ENCODE measurements at places on chromosomes 3 and 15.
A peak's percentile ranks its signal among the peaks of the same experiment; 100 is the strongest.

- no peak for DNase-seq
These were observed 15.3 kb upstream of the SH3BP5 start for GRCh38 chr3:15347737-15348110.

GRCh38 chr3:77254967-77255831 lies 215.3 kb downstream of the ROBO2 start:
- no peak for DNase-seq

DNA sequence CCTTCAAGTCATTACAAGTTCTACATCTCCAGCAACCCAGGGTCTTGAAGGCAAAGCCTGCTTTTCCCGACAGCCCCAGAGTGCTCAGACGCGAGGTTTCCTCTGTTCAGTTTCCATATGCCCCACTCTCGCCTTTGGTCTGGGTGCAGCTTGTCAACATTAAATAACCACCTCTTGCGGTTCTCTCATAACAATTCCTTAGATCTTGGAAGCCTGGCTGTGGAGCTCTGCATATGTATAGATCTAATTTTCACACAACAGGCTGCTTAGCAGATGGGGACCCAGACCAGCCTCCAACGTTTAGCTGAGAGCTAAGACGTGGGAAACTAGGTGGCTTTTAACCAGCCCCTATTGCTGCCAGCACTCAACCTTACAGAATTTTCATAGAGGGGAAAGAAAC lies 295.5 kb downstream of the RPLP1 start:
- DNase-seq = no peak

- DNase-seq = no peak
These were observed 30.5 kb downstream of the CCDC32 start for GRCh38 chr15:40534371-40534770.

DNA sequence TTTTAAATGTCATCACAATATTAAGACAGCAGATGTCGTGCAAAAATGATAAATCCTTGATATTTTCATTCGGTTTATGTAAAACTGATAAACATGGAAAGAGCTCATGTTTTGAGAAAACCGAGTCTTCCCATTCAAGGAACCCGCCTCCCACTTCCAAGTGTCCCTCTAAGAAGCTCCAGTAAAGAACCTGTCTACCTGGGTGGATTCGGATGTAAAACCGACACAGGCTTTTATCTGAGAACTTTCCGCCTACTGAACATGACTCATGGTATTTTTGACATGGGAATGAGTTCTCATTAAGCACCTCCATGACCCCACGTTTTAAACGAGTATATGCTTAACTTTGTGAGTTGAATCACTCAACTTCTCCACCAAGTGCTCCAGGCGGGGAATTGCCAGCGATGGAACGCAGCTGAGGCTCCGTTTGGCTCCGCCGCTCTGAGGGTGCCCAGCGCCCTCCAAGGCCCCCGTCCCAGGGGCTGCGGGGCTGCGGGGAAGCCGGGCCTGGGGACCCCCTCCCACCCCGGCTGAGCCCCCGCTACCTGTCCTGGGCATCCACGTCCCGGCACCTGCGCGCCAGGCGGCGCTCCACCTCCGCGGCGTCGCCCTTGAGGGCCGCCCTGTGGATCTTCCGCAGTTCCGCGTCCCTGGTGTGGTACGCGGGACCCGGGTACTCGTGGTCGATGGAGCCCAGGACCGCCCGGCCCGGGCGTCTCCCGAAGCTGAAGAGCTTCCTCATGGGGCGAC lies 119.9 kb downstream of the LMLN start:
- peak; percentile 62 for DNase-seq

DNA sequence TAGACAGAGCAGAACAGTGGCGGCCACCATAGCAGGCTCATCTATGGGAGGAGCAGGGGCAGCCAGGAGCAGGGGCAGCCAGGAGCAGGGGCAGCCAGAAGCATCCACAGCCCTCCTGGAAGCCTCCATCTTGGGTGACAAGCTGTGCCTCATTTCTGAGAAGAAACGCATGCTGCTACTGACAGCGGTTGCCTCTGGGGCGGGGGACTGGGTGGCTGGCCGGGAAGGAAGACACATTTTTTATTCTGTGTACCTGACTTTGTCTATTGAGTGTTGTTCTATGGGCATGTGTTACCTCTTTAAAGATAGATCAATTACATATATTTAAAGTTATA lies 71.5 kb upstream of the KLF13 start:
- no peak for DNase-seq

DNA sequence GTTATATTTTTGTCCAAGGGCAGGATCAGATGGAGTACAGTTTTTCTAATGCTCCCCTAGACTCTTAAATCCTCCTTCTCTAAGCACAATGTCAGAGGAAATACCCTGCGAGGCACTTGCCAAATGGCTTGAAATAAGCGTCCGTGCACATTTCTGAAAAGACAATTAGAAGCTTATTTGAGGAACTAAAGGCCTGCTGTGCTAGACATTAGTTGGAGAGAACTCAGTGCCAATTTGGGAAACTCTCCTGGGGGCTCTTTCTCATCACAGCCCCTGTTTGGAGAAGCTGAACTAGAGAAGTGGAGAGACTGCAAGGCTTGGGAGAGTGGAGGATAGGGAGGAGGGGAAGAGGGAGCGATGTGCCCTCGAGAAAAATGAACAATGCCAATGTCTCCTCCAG lies 247.6 kb upstream of the C2CD4B start:
- no peak for DNase-seq

GRCh38 chr3:43345877-43346276 lies 59.5 kb downstream of the SNRK start:
- peak; percentile 29 for DNase-seq

DNA sequence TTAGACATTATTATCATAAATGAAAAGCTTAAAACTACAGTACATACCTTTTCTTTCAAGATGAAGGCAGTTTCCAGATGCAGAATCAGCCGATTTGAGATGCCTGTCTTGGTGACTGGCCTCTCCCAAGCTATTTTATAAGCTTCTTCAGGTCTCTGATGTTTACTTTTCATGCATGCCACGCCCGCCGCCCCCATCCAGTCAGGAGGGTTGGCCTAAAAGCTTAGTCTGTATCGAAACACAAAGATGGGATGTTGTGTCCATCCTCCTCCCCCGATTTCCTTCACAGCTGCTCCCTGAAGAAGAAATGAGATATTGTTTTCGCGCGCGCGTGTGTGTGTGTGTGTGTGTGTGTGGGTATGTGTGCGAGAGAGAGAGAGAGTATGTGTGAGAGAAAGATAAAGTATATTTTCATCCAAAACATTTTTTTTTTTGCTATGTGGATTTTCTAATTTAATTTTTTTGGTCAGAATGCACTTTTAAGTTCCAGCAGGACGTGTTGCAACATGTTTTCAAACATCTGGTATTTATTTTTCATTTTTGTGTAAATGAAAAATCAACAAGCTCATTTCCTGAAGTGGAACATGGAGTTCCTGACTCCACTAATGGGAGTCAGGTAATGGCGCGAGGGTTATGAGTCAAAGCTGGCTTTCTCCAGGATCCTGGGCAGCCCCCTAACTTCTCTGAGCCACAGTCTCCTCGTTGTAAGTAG lies at the start of gene APOD:
Gene APOD, minus strand, starts transcription at position 110 of the 712 bp plus-strand sequence. CDS start 4,479 bp downstream, outside the sequence.
- no peak for DNase-seq

- no peak for DNase-seq
These were observed 98.7 kb downstream of the PLD1 start for GRCh38 chr3:171711461-171712170.

- DNase-seq = no peak
These were observed 164.0 kb upstream of the NR2F2 start for GRCh38 chr15:96166223-96167200.

DNA sequence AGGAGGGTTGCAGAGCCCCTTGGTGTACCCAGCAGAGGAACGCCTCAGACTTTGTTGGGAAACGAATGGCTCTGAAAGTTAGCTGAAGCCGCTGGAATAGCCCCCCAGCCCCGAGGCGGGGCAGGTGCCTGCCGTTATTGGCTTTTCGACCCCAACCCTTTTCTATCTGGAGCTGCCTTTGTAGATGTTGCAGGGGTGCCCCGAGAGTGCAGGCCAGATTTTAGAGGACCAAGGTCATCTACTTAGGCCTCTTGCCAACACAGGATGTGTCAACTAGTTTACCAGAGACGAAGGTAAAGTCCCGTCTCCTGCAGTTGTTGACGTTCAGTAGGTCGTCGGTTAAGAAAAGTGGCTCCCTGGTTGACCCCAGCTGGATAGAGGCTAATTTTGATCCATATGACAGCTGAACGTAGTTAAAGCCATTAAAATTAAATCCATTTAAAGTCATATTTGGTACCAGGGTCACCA lies 579 bp upstream of the UBE3A start:
- DNase-seq = no peak

DNA sequence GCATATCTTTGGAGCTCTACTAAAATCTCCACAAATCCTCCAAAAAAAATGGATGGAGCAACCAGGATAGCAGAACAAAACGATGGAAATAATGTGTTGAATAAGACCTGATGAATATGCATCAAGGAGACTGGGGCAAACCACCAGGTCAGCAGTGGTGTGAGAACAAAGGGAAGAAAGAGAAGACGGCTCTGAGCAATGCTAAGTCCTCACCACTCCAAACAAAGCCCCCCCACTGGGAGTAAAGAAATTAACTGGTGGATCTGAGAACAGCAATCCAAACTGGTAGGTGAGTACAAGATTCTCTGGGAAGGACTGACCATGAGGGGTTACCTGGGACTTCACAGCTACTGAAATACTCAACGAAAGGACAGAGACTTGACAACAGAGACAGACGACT lies 977.3 kb downstream of the TBL1XR1 start:
- no peak for DNase-seq

DNA sequence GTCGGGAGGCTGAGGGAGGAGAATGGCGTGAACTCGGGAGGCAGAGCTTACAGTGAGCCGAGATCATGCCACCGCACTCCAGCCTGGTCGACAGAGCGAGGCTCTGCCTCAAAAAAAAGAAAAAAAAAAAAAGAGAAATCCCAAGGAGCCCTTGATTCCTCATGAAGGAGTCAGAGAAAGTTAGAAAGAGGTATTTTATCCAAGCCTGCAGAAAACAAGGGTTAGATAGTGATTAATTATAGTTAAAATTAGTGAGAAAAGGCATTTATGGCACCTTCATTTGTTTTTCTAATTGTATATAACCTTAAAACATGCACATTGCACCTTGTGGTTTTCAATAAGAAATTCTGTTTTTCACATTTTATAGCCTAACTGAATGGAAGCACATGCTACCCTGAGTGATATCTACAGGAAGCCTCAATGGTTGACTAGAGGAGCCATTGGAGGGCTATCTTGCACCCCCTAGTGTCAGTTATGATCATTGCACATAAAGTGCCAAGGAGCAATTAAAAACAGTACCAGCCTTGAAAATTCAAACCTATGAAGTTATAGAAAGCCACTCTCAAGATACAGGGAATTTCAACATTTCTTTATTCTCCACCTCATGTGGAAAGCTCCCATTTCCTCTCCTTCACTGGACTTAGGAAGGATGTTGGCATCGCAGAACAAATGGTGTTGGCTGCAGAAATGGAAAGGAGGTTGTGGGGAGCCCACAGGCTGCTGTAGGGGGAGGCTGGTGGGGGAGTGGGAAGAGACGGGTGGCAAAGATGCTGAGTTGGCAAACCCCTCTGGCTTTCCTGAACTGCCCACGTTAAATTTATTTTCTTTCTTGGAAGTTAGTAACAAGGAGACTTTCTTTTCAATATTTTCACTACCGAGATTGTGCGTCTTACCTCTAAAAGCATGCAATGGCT lies 48.5 kb downstream of the ITGA11 start:
- DNase-seq = peak; percentile 22

GRCh38 chr3:84547971-84548970 lies 410.5 kb upstream of the CADM2 start:
- DNase-seq = no peak

DNA sequence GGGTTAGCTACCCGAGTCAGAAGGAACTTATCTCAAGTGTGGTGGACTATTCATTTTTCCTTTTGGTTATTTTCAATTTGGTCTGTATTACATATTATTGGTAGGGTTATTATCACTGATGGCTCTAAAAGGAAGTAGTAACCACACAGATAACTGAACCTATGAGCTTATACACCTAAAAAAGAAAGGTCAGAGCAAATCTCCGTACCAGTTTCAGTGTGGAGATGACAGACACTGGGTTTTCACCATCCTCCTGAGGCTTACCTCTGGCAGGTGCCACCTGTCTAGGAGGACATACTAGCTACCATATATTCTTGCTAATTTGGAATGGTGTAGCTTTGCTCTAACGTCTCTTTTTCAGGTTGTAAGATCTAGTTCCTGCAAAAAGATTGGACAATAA lies 10.2 kb downstream of the GAP43 start:
- no peak for DNase-seq

DNA sequence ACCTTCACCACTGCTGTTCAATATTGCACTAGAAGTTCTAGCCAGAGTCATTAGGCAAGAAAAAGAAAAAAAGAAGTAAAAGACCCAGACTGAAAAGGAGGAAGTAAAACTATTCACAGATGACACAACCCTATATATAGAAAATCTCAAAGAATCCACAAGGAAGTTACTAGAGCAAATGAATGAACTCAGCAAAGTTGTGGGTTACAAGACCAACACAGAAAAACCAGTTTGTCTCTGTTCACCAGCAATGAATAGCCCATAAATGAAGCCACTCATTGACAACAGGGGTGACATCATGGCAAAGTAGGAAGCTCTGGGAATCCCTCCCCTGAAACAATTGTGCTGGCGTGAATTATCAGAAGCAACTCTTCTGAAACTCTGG lies 4.6 kb downstream of the CFAP100 start:
- no peak for DNase-seq

GRCh38 chr3:49013738-49014660 lies 4.4 kb downstream of the DALRD3 start:
- no peak for DNase-seq

DNA sequence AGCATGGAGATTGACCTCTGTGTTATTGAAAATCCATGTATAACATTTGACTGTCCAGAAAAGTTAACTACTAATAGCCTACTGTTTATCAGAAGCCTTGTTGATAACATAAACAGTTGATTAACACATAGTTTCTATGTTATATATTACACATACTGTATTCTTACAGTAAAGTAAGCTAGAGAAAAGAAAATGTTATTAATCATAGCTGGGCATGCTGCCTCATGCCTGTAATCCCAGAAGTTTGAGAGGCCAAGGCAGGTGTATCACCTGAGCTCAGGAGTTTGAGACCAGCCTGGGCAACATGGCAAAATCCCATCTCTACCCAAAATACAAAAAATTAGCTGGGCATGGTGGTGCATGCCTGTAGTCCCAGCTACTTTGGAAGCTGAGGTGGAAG lies 163.3 kb downstream of the EPHA6 start:
- no peak for DNase-seq

DNA sequence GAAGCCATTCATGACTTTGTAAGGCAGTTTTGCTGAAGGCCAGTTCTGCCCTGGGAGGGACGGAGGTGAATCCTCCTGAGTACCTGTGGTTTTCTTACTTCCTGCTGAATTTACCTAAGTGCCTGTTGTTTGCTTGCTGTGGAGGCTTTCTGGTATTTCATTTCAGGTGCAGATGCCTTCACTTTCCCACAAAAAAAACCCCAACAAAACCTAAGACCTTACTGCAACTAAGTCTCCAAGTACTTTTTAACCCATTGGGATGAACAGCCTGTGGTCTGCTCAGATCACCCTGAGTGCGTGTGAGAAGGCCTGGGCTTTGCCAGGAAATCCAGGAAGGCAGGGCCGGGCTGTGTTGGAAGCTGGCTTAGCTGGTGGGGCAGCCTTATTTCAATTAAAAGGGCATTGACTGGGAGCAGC lies 65.3 kb downstream of the IGF1R start:
- peak; percentile 5 for DNase-seq

GRCh38 chr15:90529011-90529370 lies 732 bp upstream of the CRTC3 start:
- no peak for DNase-seq

- no peak for DNase-seq
These were observed 175.7 kb downstream of the FOXP1 start for GRCh38 chr3:71407823-71408222.

Measured in T-helper 2 cell treated with Interferon-gamma antibody and Interleukin-4, amounts not matched to agents 5 μg/mL and 100 μg/mL, for 36 hours (primary cell).